ENCODE measurements at places on chromosomes 2 and 18.

DNA sequence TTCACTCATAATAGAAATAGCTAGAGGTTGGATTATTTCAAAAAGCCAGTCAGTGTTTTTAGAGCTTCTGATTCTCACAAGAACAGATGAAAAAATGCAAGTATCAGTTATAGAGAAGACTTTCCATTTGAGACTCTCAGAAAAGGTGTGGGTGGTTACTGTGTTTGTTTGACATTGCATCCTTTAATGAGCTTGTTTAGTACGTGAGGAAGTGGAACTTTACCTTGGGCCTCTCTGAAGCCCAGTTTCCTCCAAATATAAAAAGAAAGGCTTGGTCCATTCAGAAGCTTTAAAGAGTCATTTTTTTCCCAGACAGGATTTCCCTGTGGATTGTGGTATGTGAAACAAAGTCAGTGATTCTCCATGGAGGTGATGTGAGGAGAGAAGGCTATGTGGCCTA is 89.9 kb upstream of the RANBP2 start:
- DNase-seq = no peak

DNA sequence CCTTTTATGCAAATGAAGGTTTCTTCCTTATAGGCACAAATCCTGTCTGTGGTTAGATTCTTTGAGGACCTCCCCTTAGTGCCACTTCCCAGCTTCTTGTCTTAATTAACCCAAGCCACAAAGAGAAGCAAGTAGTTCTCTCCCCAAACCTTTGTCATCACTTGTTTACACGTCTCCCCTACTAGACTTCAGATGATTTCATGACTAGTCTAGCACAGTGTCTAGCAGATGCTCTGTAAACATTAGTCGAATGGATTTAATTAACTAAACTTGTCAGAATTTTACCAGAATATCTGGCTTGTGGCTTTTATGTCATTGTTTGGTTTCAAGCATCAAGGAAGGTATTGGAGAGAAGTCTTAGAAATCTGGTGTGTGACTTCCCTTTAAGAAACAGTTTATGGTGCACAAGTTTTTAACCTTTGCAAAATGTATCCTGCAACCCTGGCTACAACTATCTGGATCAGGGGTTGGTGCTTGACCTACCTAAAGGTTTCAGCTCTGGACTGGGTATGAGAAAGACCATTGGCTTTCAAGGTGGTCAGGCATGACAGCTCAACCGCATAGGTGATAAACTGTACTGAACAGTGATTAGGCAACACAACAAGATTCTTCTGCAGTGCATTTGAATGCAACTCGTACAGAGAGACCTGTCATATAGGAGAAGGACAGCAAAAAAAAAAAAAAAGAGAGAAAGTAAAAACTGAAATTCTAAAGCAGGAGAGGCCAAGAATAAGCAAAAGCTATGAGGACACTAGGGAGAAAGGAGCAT is 93.2 kb upstream of the CCDC150 start:
- no peak for DNase-seq

DNA sequence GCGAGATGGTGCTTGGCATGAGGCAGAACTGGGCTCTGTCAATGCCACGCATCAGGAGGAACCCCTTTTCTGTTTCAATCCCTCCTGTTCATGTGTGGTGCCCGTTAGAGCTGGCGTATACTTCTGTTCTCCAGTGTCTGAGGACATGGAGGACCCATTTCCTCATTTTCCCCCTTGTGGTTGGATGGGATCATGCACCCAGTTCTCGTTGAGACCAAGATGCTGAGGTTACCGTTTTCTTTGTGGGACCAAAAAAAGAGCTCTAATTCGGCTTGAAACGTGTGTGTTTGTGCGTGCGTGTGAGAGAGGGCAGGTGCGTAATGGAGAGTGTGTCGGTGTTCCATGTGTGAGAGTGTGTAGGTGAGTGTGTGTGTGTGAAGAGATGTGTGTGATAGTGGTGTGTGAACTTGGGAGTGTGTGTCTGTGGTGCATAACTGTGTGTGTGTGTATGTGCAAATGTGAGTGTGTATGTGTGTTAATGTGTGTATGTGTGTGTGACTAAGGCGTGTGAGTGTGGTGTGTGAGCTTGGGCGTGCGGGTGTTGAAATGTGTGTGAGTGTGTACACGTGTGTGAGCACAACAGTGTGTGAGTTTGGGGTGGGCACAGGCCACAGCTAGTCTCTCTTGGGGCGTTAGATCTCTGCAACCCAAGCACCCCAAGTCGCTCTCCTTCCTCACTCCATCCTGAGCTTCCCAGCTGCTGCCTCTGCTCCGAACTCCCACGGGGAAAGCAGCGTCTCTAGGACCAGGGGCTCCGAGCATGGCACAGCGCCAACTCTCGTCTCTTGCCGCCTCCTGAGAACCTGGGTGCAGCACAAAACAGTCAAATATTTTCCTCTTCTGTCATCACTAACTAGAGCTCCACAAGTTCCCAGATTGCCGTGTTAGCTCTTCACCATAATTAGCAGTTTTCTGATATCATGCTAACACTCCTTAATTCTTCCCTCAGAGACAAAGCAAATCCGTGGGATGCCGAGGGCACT is 75.8 kb downstream of the LONRF2 start:
- peak; percentile 49 for DNase-seq

- DNase-seq = no peak
Observed at GRCh38 chr2:111903930-111904439, 5.6 kb downstream of the MERTK start.

GRCh38 chr2:72920318-72921087 is 3.2 kb downstream of the EMX1 start:
- peak; percentile 76 for DNase-seq

- DNase-seq = no peak
Observed at GRCh38 chr2:179124282-179124681, 74.3 kb upstream of the CCDC141 start.

DNA sequence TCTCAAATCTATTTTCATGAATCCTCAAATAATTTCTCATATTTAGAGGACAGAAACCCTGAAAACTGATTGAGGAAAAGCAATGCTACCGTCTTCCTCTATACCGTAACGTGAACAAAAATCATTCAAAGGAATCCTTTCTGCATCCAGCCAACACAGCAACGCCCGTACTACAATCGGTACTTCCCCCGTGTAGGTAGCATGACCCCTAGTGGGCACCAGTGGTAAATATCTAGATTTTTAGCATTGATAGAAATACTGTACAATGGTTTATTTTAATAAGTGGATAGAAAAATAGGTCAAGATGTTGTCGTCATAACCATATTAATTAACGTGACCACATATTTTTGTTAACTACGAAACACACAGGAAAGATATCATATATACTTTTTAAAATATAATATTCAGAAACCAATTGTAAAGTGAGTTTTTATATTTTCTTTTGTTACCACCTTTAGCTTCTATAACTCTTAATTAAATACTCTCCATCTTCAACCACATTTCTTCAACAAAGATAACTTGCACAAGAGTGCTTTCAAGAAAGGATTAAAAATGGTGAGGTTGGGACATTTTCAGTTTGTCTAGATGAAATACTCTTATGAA is 194.1 kb downstream of the SS18 start:
- DNase-seq = peak; percentile 60

DNA sequence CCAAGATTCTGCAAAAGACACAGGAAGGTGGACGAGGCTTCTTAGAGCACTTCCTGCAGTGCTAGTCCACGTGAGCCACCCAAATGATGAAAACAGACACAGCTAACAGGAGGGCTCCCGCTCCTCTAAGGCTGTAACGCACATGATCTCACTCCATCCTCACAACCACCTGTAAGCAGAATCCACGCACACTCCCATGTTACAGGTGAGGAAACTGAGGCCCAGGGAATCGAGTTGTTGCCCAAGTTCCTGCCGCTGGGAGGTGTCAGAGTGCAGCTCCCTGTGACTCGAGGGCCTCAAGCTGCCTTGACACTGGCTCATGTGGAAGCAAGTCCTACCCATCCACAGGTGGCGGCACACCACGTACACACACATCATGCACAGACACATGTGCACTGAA is 4.4 kb downstream of the DNMT3A start:
- DNase-seq = no peak

DNA sequence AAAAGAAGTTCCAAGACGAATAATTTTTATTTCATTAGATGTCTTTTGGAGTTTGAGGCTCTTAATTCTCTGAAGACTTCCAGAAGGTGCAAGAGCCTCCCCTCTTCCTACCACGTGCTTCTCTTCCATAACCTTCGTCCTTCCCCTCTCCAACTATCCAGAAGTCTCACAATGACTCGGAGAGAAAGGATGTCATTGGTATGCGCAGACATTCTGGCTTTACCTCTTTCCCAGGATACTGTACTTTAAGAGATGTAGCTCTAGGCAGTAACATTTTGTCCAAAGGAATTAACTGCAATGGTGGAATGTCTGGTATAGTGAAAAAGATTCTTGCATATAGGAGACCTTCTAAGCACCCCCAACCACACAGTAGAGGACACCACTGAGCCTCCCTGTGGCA is 249.0 kb upstream of the OSR1 start:
- no peak for DNase-seq

GRCh38 chr2:1674766-1675397 is 69.4 kb downstream of the PXDN start:
- DNase-seq = no peak

- peak; percentile 81 for DNase-seq
Observed at GRCh38 chr2:98936353-98937351, 627 bp upstream of the CRACDL start.

- DNase-seq = no peak
Observed at GRCh38 chr2:14720739-14721138, 88.2 kb downstream of the LRATD1 start.

DNA sequence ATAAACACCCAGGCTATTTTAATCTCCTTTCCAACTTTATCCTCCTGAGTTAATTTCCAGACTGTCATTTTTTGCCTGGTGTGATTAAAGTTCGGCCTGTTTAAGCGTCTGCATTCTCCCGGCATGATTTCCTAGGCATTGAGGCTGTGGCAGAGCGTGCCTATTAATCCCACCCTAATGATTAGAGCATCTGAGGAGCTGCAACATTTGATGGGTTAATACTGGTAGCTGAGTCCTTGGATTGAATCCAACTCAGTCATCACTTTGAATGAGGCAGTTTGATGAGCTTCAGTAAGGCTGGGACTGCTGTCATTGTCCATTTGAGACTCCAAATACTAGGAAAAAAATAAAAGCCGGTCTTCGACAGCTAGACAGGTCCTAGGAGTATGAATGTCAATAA is 882.5 kb downstream of the SLC4A3 start:
- DNase-seq = no peak

DNA sequence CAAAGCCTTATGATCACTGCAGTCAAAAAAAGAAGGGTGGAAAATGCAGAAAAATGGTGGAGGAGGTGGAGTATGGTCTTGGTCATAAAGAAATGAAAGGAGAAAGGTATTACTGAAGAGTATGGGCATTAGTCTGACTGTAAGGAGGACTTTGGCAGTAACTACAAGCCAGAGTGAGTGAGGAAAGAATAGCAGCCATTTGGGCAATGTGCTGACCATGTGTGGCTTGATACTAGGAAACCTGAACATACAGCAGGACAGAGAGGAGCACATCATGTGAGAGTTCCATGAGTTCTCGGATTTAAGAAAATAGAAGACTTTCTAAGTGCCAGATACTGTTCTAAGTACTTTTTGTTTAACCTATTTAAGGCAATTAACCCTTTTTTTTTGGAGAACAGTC is 8.5 kb downstream of the DTNA start:
- no peak for DNase-seq

GRCh38 chr2:169980001-169980400 is 152.7 kb downstream of the UBR3 start:
- DNase-seq = no peak

DNA sequence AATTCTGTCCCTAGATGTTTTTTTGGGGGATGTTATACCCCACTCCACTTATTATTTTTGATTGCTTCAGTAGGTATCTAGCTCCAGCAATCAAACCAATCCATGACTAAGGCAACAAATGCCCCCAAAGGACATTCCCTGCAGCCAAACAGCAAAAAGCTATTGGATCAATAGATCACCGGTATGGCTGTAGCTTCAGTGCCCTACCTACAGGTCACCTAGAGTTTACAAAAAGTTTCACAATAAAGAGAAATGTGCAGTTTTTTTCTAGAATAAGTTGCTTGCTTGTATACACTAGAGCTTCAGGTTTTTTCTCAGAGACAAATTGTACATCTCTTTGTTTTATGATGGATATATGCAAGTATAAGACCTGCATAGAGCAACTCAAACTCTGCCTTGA is 27.7 kb downstream of the PDE11A start:
- no peak for DNase-seq

DNA sequence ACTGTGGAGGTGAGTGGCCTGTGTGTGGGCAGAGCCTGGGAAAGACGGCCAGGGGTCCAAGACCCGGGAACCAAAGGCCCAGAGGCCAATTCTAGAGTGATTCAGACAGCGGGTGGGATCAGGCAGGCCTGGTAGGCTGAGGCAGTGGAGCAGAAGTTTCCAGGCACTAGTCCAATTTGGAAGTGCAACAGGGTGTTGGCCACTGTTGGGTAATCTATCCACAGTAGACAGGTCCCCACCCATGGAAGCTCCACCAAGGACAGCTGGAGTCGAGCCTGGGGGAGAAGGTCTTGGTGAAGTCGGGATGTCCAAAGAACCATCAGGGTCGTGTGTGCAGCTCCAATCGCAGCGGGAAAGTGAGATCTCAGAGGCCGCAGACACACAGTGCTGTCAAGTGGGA is 125.8 kb upstream of the COPS8 start:
- DNase-seq = no peak

GRCh38 chr18:23498877-23499276 is 4.4 kb upstream of the RMC1 start:
- DNase-seq = peak; percentile 68

- no peak for DNase-seq
Observed at GRCh38 chr2:100832885-100833284, 12.9 kb downstream of the NPAS2 start.

DNA sequence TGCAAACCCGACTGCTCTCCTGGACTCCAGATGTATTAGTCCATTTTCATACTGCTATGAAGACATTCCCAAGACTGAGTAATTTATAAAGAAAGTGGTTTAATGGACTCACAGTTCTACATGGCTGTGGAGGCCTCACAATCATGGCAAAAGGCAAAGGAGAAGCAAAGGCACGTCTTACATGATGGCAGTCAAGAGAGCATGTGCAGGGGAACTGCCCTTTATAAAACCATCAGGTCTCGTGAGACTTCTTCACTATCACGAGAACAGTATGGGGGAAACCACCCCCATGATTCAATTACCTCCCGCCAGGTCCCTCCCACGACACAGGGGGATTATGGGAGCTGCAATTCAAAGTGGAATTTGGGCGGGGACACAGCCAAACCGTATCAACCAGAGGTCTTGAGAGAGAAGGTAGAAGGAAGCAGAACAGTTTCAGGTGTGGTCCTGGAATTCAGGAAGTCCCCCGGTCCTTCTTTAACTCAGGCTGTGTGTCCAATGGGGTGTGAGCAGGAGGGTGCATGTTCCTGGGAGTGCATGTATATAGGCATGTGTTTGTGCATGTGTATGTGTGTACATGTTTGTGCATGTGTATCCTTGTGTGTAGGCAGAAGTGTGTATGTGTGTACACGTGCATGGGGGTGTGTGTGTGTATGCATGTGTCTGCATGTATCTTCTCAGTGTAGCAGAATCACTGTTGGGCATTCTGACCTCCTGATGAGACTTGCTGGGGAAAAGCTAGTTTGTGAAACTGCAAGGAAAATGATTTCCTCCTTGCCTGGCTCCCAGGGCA is 46.2 kb downstream of the GREB1 start:
- DNase-seq = no peak

Measured in SK-N-SH (cell line).